NCI-H187 (cell line): ENCODE measurements at places on chromosomes 11 and 22.

GRCh38 chr22:23248583-23248982 is 68.3 kb downstream of the BCR start:
- DNase-seq: peak; percentile 2

DNA sequence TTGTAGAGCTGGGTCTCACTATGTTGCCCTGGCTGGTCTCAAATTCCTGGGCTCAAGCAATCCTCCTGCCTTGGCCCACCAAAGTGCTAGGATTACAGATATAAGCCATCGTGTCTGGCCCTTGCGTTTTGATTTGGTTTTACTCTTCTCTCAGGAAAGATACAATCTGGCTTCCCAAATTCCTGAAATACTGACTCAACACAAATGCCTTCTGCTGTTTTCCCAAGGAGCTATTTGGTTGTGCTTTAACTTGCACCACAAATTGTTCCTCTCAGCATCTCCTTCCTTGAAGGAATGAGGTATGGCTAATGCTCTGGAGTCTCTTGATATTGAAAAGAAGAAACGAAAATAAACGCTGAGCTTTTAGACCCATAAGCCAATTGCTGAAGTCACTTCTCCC is 110.0 kb upstream of the PAX6 start:
- DNase-seq: no peak

- DNase-seq: no peak
Measured at GRCh38 chr11:60864856-60865513, 2.4 kb upstream of the ZP1 start.

DNA sequence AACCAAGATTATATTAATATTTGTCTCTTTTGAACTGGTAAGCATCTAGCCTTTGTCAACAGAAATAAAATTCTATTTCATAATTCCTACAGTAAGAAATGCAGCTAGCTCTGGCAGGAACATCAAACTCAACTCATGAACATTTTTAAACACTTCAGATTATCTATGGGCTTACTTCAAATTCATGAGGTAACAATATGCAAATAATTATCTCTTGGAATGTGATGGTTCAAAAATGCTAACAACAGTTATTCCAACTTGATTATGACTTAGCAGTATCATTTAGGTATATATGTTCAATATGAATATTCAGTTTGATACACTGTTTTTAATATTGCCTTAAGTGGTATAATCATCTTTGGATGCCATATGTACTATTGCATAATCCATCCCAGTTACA is 1103.5 kb upstream of the CCDC90B start:
- DNase-seq: no peak

DNA sequence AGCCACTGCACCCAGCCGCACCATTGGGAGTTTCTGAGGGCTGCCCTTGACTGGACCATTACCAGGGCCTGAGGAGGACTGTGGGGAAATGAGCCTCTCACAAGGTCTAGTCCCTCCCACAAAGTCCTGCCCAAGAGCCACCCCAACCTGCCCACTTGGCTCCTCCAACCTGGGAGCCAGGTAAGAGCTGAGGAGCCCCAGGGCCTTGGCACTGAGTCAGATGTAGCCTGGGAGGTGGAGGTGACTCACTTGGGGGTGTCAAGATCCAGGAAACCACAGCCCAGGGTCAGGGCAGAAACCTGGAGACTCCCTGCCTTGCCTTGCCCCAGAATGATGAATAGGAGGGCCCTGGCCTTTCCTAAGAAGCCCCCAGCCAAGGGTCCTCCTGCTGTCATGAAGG is 25.8 kb upstream of the P2RY2 start:
- no peak for DNase-seq
